ENCODE measurements at places on chromosomes 3 and 15. TPM values are rescaled to one million over a fixed set of nuclear protein-coding genes. Genes with fewer than 3 reads are reported as not detected.

KCNH8 gene
- 0.86 TPM for total RNA-seq

DNA sequence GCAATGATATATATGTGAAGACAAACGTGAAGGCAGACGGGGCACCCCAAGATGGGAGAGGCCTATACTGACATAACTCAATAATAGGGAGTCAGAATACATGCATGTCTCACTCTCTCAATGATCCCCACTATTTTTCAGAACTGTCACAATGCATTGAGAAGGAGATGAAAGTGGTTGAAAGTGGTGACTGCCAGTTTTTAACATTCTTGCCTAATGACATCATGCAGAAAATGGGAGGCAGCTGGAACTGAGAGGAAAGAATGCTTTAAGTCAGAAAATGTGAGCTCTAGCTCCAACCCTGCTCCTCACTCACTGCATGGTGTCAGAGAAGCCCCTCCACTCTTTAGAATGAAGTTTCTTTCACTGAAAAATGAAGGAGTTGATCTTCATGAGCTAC, 55.3 kb upstream of the P2RY1 start:
- DNase-seq, result peak; percentile 65

CNTN3 gene
- total RNA-seq, result 0.18 TPM

DNA sequence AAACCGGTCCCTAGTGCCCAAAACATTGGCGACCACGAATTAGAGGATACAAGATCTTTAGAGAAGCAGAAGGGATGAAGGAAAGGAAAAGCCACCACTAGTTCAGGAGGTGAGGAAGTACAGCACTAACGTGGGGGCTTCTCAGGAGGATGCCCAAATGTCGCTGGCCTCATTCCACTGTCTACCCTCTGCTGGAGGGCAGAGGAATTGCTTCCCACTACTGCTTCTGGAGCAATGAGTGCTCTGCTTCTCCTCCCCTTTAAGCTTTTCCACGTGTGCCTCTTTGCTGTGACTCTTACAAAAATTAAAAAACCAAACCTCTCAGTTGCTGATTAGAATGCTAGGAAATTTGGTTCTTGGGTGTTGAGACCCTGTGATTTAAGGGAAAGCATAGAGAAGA, 281.3 kb downstream of the CLSTN2 start:
- no peak for DNase-seq

GRCh38 chr3:148379763-148380382, 317.8 kb upstream of the AGTR1 start:
- DNase-seq, result peak; percentile 67

GRCh38 chr3:129252748-129253147, 3.3 kb downstream of the COPG1 start:
- DNase-seq, result no peak

DNA sequence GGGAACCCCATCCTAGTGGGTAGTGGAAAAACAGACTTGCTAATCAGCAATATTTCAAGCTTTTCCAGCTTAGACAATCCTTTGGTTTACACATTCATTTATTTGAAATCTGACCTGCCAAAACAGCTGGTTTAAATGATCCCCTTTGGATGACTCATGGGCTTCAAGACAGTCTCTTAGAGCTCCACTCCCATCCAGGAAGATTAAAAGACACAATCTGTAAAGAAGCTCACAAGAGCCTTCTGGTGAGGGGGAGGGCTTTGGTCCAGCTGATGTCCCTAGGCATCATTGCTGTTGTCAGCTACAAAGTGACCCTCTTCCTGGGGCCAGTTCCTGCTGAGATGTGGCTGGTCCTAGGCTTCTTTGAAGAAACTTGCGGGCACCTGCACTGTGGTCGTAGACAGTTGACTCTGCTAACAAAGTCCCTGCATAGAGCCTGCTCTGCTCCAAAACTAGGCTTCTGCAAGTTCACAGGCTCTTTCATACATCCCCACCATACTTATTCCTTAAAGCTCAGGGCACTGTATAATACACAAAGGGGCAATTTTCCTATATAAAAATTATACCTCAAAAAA, 73.7 kb downstream of the IGSF11 start:
- DNase-seq, result no peak

GNAT1 gene
- total RNA-seq, result not detected

GRCh38 chr3:27533261-27533607, 49.0 kb upstream of the SLC4A7 start:
- DNase-seq, result no peak

- no peak for DNase-seq
Observed at GRCh38 chr15:86432861-86433260, 353.2 kb downstream of the AGBL1 start.

- peak; percentile 77 for DNase-seq
Observed at GRCh38 chr3:113695786-113696645, at the start of gene USF3. TSS of gene USF3 (minus strand) at chr3:113696642. CDS start at chr3:113674878, 21,764 bp downstream.

DNA sequence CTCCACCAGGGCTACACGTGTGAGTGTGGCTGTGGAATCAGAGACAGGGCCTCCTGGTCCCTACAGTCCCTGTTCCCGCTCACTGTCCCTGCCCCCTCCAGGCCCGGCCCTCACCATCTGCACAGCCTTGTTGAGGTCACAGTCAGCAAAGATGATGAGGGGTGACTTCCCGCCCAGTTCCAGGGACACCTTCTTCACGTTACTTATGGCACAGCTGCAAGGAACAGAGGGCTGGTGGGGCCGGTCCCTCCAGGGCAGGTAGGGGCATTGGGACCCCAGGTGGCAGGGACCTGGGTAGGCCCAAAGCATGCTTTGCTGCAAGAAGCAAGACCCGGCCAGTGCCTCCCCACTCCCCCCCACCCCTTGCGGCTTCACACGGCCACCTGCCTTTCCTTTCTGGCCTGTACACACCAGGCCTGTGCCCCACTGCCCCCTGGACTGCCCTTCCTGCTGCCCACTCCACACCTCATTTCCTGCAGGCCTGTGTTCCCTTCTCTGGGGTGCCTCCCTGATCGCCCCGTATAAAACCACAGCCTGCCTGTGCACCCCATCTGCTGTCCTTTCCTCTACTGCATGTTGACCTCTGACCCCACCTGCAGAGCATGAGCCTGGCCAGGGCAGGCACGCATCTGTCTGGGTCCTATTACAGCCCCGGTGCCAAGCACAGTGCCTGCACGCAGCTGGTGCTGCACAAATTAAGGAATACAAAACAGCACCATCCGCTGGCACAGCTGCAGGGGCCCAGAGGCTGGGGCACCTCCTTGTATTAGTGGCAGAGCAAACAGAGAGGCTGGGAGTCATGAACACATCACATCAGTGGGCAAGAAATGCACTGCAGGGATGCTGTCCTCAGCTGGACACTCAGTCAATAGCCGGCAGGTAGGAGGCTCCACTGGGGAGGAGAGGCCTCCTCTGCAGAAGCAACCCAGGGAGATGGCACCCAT, 30.8 kb upstream of the SLC41A3 start:
- DNase-seq, result no peak

DNA sequence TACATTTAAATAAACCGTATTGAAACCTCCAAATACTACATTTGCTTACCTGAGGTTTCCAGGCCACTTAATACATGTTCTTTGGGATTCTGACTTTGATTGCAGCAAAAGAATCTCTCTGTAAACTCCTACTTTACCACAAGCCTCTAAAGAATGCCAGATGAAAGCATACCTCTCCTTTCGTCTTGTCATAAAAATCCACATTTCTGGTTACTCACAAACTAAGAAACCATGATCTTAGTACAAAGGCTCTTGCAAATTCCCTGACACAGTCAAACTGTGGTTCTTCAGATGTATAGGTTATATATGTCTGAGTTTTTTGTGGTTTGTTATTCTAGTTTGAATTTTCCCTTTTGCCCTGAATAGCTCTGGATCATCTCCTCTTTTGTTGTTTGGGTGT, 188.4 kb downstream of the RAP2B start:
- DNase-seq, result peak; percentile 63

LRRIQ4 gene
- not detected for total RNA-seq
